Inflammatory macrophage treated with lipopolysaccharide for 4 hours (primary cell): ENCODE measurements at places on chromosomes 16 and 17.

DNA sequence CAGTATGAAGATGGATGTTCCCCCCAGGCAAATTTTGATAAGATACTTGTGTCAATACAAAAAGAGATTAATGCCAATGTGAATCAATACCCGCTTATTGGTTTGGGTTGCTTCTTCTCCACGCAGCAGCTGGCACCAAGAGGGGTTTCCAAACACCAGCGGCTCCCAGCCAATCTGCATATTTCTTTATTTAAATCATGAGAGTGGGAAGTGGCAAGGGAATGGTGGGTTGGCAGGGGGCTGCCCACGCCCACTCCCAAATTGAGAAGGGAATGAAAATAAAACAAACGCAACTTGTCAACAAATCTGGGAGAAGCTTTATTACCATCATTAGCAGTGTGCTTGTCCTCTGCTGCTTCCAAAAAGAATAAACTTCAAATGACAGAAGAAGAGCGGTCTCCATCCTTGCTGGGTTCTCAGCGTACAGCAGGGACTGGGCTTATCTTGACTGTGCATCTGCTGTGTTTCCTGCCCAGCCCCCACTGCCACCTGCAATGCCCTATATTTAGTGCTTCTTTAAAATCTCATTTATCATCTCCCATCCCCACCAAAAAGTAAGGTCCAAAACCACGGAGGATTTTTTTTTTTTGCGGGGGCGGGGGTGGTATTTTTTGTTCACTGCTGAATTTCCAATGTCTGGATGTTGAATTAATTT is 34.9 kb upstream of the C16orf78 start:
- no peak for DNase-seq

DNA sequence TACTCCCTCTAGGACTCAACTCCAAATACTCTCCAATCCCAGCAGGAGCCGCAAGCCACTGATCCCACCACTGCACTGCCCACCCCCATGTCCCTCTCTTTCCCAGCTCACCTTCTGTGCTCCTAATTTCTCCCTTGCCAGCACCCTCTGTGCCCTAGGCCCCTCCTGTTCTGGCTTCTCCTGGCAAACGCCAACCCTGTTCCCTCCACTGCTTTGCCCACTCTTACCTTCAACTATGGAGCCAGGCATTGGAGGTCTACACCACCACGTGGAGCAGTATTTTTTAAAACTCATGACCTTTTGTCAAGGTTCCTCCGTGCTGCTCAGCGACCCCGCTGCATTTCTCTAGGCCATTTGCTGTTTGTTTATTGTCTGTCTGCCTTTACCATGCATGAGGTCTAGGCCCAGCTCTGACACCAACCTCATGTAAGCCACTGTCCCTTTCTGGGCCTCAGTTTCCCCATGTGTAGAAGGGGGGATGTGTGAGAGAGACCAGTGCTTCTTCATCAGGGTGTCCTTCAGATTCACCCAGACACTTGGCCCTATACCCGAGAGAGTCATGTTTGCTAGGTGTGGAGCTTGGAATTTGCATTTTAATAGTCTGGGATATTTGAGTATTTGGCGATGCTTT is 4.6 kb downstream of the CCDC102A start:
- no peak for DNase-seq

DNA sequence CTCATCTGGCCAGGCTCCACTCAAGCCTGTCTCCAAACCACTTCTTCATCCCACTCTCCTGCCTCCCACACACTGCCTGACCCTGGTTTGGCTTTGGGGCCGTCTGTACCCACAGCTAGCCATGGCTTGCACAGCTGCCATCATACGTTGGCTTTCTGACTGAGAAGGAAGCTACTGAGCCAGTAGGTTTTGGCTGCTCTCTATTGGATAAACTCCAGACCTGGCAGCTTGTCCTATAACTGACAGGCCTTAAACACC is 3.9 kb downstream of the MIF4GD start:
- DNase-seq: peak; percentile 80

GRCh38 chr16:57757883-57758282 is 22.3 kb downstream of the KATNB1 start:
- DNase-seq: no peak

DNA sequence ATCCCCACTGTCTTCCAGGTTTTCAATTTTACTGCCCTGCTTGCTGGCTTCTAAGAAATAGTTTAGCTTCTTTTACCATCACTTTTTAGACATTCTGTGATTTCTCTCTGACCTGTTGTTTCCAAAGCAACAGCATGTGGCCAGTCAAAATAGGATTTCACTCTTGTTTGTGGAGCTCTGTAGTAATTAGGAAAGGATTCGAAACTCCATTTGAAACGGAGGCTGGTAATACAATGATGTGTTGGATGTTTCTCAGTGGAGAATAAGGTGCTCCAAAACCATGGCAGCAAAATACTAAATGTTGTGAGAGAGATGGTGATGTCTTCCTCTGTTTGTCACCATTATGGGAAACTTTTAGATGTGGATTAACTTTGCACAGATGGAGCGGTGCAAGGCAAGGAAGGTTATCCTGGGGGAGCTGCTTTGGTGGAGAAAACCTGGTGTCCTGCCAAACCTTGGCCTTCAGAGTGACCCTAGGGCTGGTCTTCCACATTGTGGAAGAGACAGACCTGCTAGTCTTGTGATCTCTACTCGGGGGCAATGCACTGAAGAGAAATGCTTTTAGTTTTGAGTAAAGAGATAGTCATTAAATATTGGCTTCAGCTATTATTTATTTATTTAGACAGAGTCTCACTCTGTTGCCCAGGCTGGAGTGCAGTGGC is 79.4 kb downstream of the PRKCA start:
- DNase-seq: no peak

GRCh38 chr17:10099051-10099571 is 99.3 kb downstream of the GAS7 start:
- DNase-seq: peak; percentile 21

DNA sequence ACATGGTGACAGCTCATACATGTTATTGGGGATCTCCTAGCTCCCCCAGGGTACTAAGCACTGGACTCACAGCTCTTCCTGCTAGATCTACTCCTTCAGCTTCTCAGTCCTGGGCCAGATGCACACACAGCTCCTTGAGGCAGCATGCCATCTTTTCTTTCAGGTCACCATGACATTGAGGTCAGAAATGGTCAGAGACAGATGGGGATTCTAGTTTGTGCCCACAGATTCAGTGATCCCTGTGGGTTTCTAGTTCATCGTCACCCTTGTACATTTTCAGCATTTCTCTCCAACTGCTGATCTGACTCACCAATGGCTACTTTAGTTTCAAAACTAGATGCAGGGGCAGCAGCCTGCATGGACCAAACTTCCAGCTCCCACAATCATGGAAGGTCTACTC is 560.7 kb upstream of the PSMD7 start:
- no peak for DNase-seq
